ENCODE measurements at places on chromosomes 11 and 22.

DNA sequence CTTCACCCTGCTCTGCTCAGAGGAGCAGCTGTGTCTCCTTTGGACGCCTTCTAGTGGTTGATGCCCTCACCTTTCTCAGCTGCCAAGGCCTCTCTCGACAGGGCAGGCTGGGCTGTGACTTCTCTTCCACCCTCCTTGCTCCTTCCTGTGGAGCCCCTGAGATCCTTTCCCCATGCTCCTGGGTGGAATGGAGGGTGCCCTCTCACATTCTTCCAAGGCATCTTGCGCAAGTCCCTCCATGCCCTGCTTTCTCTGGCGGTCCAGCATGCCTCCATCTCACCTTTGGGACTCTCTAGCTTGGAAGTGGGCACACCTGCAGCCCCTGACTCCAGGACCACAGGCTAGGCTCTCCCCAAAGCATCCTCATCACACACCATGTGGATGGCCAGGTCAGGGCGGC, 68.9 kb downstream of the BMAL1 start:
- DNase-seq = no peak

GRCh38 chr11:85737738-85738137, 51.7 kb upstream of the CCDC89 start:
- DNase-seq = no peak

GRCh38 chr22:47073075-47073474, 310.6 kb downstream of the TBC1D22A start:
- DNase-seq = no peak

DNA sequence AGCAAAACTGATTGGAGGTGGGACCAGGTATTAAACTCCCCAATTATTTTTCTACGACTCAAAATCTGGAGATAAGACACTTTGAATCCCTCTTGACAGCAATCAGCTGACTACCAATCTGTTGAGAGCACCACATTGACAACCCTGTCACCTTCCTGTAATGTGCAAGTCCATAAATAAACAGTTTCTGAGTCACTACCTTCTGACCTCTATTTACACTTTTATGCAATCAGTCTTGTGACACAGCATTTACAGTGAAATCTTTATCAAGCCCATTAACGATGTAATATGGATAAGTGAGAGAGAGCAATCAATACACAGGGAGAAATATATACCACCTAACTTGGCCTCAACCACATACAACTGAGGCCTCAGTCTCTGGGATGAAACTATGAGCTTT, 283.7 kb upstream of the ANO5 start:
- DNase-seq = no peak

DNA sequence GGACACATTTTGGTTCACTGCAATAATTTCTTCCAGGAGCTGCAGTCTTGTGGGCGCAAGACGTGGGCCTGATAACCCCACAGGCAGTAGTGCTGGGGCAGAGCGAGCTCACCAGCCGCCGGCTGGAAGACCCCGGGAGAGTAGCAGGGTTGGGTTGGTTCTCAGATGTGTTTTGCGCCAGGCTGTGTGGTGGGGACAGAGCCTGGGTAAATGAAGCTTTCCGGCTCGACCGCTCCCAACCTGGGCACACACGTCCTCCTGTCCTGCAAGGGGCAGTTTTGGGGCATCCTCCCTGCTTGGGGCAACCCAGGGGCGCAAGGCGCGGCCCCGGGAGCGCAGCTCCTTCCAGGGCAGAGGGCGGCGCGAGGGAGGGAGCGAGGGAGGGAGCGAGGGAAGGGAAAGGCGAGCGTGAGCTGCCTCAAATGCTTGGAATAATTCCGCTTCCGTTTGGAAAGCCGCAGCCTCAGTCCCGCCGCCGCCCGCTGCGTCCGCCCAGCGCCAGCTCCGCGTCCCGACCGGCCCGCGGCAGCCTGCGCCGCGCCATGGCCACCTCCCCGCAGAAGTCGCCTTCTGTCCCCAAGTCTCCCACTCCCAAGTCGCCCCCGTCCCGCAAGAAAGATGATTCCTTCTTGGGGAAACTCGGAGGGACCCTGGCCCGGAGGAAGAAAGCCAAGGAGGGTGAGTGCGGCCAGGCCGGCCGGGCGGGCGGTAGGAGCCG, at the start of gene PARVA:
PARVA (plus strand) TSS at position 466 of the 718 bp plus-strand sequence; CDS start at position 543, 77 bp downstream.
- peak; percentile 78 for DNase-seq

GRCh38 chr11:118914178-118914918, 11.4 kb downstream of the BCL9L start:
- no peak for DNase-seq

- DNase-seq = no peak
Measured at GRCh38 chr11:69808667-69809086, 10.5 kb downstream of the FGF3 start.

- no peak for DNase-seq
Measured at GRCh38 chr11:86664930-86665329, 7.5 kb downstream of the ME3 start.

- no peak for DNase-seq
Measured at GRCh38 chr11:118715245-118715831, 35.9 kb upstream of the TREH start.

GRCh38 chr22:40533712-40534378, 102.7 kb downstream of the MRTFA start:
- peak; percentile 52 for DNase-seq

GRCh38 chr11:78414321-78415051, 3.1 kb downstream of the GAB2 start:
- peak; percentile 23 for DNase-seq

GRCh38 chr22:31139866-31140716, at the start of gene PLA2G3:
PLA2G3 (minus strand) TSS chr22:31140508; CDS start chr22:31140354, 154 bp downstream.
- DNase-seq = peak; percentile 27

GRCh38 chr22:41620589-41621098, at the start of gene DESI1:
DESI1 (minus strand) TSS chr22:41621043; CDS start chr22:41620839, 204 bp downstream.
- DNase-seq = no peak

- DNase-seq = no peak
Measured at GRCh38 chr11:45945397-45945999, 23.0 kb downstream of the LARGE2 start.

- DNase-seq = no peak
Measured at GRCh38 chr11:120539667-120540369, 28.3 kb downstream of the GRIK4 start.

GRCh38 chr22:42500161-42500835, 19.3 kb downstream of the RRP7A start:
- peak; percentile 55 for DNase-seq

DNA sequence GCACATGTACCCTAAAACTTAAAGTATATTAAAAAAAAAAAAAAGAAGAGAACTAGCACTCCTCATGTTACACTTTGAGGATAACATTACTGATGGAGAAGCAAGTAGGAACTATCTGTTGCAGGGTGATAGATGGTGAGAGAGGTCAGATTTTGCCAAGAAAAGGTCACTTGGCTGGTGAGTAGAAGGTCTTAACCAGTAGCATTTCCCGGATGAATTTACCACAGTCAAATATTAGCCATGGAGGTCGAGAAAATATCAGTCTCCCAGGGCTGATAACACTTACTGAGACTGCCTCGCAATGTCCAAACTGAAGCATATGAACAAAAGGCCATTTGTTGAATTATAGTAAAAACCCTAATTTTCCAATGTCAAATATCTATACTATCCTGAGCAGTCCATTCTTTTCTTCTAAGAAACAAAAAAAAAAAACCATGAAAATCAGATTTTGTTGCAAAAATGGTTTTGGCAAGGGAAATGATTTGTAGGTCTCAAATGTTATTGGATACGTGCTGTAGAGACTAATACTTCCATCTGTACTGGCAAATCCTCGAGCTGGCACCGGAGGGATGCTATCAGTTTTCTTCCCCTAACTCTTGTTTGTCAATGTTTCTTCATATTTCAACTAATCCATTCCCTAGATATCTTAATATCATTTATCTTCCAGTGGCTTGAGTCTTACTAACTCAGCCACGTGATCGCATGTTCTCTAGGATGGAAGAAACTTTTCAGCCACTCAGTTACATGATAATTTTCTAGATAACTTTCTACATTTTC, 14.5 kb upstream of the BBOX1 start:
- DNase-seq = no peak

DNA sequence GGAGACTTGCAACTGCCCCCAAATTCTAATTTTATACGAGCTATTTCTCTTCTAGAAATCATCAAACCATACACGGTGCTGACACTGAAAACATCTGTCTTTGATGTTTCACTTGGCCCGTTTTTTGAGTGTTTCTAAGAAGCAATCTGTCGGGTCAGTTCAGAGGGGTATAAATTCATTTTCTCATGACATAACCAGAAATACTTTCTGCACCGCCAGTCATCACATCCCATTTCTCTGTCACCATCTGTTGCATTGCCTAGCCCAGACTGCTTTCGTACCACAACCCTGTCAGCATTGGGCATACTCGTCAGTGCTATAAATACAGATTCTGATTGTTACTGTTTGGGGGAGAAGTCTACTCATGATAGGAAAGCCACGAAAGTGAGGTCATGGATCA, 63.1 kb upstream of the CCDC90B start:
- no peak for DNase-seq

GRCh38 chr11:47889714-47890441, 41.7 kb upstream of the NUP160 start:
- peak; percentile 88 for DNase-seq

DNA sequence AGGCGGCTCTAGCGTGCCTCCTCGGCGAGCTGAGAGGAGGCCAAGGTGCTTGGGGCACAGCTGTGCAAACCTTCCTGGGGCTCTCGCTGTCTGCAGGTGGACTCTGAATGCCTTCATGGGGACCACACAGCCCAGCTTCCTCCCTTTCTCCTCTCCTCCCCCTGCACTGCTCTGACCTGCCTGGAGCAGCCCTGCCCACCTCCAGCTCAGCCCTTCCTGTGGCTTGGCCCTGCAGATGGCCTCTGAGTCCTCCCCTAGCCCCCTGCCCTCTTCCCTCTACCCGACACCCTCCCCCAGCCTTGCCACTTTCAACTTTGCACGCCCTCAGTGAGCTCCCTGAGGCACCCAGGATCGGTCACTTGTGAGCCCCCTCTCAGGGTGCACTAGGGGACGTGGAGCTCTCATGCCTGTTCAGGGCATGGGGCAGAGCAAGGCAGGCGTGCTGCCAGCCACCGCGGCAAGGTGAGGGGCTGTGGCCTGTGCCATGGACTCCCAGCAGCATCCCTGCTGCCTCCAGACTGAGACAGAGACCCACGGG, 31.4 kb downstream of the PPM1F start:
- no peak for DNase-seq

Data from endothelial cell of umbilical vein (primary cell).